ENCODE measurements at places on chromosomes 7 and 10.

DNA sequence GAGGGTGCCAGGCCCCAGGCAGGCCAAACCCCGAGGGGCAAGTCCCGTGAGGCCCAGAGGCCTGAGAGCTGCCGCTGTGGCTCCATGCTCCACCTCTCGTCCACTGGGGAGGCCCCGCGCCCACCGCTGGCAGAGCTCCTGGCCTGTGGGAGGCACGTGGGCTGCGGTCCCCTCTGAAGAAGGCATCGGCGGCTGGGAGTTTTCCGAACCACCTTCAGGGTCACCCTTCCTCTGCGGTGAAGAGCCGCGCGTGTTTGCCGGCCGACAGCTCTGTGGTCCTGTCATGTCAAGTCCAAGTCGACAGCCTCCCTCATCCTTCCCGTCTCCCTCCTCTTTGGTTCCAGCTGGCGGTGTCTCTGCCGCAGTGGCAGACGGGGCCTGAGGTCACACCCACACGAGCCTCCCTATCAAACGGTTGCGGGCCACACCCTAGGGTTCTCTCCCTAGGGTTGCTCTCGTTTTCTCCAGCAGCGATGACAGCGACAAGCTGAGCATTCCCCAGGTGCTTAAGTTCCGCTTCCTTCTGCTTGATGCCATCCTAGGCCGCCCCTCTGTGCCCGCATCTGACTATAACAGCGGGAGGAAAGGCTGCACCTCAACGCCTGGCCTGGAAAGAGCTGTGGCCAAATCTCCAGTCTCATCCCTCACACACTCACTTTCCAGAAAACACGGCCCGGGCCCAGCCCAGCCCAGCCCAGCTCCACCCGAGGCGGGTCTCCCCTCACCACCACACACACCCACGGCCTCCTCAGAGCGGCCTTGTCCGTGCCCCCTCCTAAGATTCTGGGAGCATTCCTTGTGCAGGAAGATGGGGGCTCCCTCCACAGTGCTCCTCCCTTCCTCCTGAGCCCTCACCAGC, 185.0 kb downstream of the ELFN1 start:
- DNase-seq: no peak

DNA sequence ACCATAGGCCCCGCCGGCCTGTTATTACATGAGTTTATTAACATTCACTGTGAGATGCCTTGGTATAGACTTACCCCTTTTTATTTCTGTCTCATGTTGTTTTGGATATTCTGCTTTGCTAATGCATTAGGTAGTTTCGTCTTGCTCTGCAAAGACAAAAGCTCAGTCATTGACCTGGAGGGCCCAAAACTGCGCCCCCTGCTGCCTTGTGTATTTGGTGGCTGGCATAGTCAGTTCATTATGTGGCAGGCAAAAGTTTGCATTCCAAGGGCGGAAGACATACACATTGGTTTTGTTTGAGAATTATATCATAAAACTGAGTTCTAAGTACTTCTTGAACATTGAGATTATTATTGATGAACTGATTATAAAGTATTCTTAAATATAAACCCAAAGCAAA, 372.5 kb downstream of the SDK1 start:
- DNase-seq: no peak

- DNase-seq: peak; percentile 19
Measured at GRCh38 chr10:87960230-87960629, 96.8 kb downstream of the PTEN start.

GRCh38 chr7:108589874-108590273, 20.2 kb downstream of the DNAJB9 start:
- DNase-seq: no peak

- DNase-seq: no peak
Measured at GRCh38 chr10:3785851-3786271, 852 bp upstream of the KLF6 start.

- peak; percentile 37 for DNase-seq
Measured at GRCh38 chr10:110042181-110042580, 34.4 kb downstream of the ADD3 start.

DNA sequence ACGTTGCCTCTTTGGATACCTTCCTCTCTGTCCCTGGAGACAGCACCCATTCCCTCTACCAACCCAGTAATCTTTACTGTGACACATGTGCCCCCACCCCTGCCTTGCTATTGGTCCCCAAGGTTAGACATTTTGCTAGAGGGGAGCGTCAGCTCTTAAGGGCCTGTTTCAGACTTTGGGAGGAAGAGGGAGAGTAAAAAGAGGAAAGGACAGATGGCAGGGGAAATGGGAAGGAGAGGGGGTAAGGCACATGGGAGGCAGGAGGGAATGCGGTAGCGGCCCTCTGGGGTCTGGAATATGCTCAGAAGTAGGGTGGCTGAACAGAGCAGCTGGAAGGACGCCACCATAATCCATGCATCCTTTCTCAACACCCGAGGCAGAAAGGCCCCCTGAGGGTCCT, 12.2 kb downstream of the BLNK start:
- DNase-seq: no peak

GRCh38 chr10:126171555-126171954, 216.7 kb downstream of the ADAM12 start:
- peak; percentile 53 for DNase-seq

DNA sequence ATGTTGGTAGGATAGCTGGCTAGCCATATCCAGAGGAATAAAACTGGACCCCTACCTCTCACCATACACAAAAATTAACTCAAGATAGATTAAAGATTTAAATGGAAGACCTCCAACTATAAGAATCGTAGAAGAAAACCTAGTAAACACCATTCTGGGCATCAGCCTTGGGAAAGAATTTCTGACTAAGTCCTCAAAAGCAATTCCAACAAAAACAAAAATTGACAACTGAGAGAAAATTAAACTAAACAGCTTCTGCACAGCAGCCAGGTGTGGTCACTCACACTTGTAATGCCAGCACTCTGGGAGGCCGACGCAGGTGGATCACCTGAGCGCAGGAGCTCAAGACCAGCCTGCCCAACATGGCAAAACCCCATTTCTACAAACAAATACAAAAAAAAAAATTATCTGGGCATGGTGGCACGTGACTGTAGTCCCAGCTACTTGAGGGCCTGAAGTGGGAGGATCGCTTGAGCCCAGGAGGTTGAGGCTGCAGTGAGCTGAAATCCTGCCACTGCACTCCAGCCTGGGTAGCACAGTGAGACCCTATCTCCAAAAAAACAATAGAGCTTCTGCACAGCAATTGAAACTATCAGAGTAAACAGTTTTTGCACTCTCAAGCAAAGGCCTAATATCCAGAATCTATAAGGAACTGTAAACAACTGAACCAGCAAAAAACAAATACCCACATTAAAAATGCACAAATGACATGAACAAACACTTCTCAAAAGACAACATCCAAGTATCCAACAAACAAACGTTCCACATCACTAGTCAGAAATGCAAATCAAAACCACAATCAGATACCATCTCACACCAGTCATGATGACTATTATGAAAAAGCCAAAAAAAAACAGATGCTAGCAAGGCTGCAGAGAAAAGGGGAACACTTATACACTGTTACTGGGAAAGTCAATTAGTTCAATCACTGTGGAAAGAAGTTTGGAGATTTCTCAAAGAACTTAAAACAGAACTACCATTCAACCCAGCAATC, 4.8 kb downstream of the CRPPA start:
- DNase-seq: peak; percentile 55
